ENCODE measurements at places on chromosomes 4 and X.
A peak's percentile ranks its signal among the peaks of the same experiment; 100 is the strongest.

GRCh38 chrX:1242891-1243402 lies 25.7 kb upstream of the CSF2RA start:
- no peak overlapping the region for H3K4me3 ChIP-seq
- peaks cover 19% of the 10 kb centered on the region for H3K4me1 ChIP-seq
- no peak for DNase-seq
- H3K27ac ChIP-seq, result no peak overlapping the region
- peaks cover 3% of the 10 kb centered on the region for H3K27me3 ChIP-seq

GRCh38 chrX:153765138-153766079 lies 1.4 kb downstream of the PLXNB3 start:
- H3K36me3 ChIP-seq, result no peaks in the 10 kb centered on the region
- H3K4me1 ChIP-seq, result peaks cover 16% of the 10 kb centered on the region
- no peak overlapping the region for H3K27ac ChIP-seq
- H3K4me3 ChIP-seq, result no peak overlapping the region
- peak; percentile 27 for DNase-seq

- H3K36me3 ChIP-seq, result no peaks in the 10 kb centered on the region
- H3K4me1 ChIP-seq, result peaks cover 9% of the 10 kb centered on the region
- H3K27ac ChIP-seq, result no peak overlapping the region
- H3K27me3 ChIP-seq, result peaks cover 28% of the 10 kb centered on the region
- H3K4me3 ChIP-seq, result no peak overlapping the region
Measured at GRCh38 chr4:107757283-107757682, 37.2 kb upstream of the PAPSS1 start.

GRCh38 chr4:88320224-88320779 lies 35.9 kb upstream of the PPM1K start:
- H3K27ac ChIP-seq, result peak overlapping the region; percentile 88
- no peaks in the 10 kb centered on the region for H3K27me3 ChIP-seq
- DNase-seq, result no peak
- no peaks in the 10 kb centered on the region for H3K36me3 ChIP-seq

- H3K4me1 ChIP-seq, result peaks cover 12% of the 10 kb centered on the region
- DNase-seq, result no peak
- no peaks in the 10 kb centered on the region for H3K36me3 ChIP-seq
- H3K27ac ChIP-seq, result no peak overlapping the region
- no peak overlapping the region for H3K4me3 ChIP-seq
Measured at GRCh38 chrX:13428053-13428786, 108.4 kb upstream of the ATXN3L start.

GRCh38 chr4:10107111-10108091 lies 9.2 kb downstream of the WDR1 start:
- H3K36me3 ChIP-seq, result peaks cover 97% of the 10 kb centered on the region
- H3K4me3 ChIP-seq, result peak overlapping the region; percentile 46
- H3K27me3 ChIP-seq, result no peaks in the 10 kb centered on the region
- peak overlapping the region; percentile 95 for H3K27ac ChIP-seq
- peaks cover 100% of the 10 kb centered on the region for H3K4me1 ChIP-seq
- DNase-seq, result no peak

DNA sequence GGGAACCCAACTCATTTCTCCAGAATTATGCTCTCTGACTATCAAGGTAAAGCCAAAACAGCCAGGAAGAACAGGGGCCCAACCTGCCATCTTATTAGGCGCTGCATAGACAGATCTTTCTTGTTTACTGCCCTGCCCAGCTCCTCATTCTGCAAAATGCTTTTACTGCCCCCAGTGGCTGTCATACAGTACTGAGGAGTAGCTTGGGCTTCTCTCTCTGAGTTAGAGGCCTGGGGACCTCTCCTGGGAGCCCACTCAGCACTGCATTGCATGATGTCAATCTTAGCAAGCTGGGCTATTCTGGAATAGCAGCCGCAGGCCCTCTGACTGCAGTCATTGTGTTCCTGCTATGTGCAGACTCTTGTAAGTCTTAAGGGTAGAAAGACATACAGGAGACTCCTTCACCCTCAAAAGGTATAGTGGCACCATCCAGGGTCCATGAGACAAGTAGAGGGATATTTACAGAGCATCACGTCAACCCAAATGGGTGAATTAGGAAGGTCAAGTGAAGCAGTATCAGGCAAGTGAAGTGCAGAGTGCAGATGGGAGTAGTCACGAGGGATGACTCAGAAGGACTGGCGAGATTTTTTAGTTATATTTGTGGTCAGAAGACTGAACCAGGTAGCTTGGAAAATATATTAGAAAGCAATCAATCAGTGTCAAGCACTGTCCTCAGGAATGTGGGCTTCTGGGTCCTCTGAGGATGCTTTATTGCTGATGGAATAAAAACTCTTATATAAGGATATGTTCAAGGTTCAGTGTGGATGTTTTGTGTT lies 294.1 kb upstream of the SFRP2 start:
- H3K27me3 ChIP-seq, result peaks cover 14% of the 10 kb centered on the region
- no peak overlapping the region for H3K4me3 ChIP-seq

- no peaks in the 10 kb centered on the region for H3K4me1 ChIP-seq
- no peak for DNase-seq
- H3K27me3 ChIP-seq, result peaks cover 58% of the 10 kb centered on the region
- H3K4me3 ChIP-seq, result no peak overlapping the region
Measured at GRCh38 chrX:51694254-51694653, 11.6 kb upstream of the CENPVL2 start.

DNA sequence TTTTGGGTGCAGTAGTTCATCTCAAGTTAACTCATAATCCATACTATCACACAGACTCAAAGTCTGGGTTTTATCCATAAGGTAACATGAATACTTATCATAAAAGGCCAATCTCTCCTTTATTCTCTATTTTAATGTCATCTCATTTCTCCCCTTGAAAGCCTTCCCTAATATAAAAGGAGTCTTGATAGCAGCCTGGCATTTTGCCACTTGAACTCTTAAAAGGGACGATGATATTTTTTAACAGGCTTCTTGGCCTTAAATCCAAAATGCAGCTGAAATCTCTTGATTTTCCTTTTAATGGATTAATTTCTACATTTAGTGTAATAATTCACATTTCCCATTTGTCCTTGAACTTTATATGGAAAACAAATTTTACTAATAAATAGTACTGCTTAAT lies 8.4 kb upstream of the JCHAIN start:
- peaks cover 3% of the 10 kb centered on the region for H3K27me3 ChIP-seq
- H3K36me3 ChIP-seq, result no peaks in the 10 kb centered on the region
- H3K4me1 ChIP-seq, result peaks cover 8% of the 10 kb centered on the region
- no peak overlapping the region for H3K27ac ChIP-seq

GRCh38 chrX:21800344-21800770 lies 39.1 kb upstream of the MBTPS2 start:
- H3K4me1 ChIP-seq, result no peaks in the 10 kb centered on the region
- H3K36me3 ChIP-seq, result no peaks in the 10 kb centered on the region
- H3K27me3 ChIP-seq, result peaks cover 13% of the 10 kb centered on the region
- DNase-seq, result no peak
- H3K27ac ChIP-seq, result no peak overlapping the region
- H3K4me3 ChIP-seq, result no peak overlapping the region

- DNase-seq, result no peak
- no peak overlapping the region for H3K27ac ChIP-seq
- H3K4me3 ChIP-seq, result no peak overlapping the region
- no peaks in the 10 kb centered on the region for H3K36me3 ChIP-seq
Measured at GRCh38 chrX:63282828-63283227, 68.3 kb downstream of the SPIN4 start.

GRCh38 chr4:99587803-99588202 lies 13.2 kb downstream of the MTTP start:
- no peak overlapping the region for H3K27ac ChIP-seq
- H3K36me3 ChIP-seq, result no peaks in the 10 kb centered on the region
- no peak overlapping the region for H3K4me3 ChIP-seq

DNA sequence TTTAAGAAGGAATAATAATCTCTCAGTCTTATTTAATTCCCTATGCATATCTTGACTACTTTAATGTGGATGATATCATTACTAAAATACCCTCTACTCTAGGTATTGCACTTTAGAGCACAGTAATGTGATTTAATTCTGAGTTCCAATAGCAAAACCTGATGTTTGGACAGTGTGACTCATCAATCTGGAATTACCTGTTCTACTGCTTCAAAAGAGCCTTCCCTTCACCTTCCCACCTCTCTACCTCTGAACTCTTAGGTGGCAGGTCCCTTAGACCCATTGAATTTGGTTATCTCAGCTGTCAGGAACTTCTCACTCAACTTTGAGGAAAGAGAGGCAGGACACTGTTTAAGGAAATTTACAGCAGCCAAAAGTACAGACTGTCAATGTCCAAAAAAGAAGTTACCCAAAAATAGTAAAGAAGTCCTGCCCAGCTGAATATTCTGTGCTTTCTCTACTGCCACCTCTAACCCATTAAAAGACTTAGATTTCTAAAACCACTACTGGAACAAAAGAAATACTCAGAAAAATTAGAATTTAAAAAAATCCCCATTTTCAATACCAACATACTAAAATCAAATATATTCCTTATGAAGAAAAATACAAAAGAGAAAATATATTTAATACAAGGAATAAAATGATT lies 123.1 kb upstream of the GPM6A start:
- DNase-seq, result no peak
- H3K36me3 ChIP-seq, result no peaks in the 10 kb centered on the region
- H3K4me3 ChIP-seq, result no peak overlapping the region

DNA sequence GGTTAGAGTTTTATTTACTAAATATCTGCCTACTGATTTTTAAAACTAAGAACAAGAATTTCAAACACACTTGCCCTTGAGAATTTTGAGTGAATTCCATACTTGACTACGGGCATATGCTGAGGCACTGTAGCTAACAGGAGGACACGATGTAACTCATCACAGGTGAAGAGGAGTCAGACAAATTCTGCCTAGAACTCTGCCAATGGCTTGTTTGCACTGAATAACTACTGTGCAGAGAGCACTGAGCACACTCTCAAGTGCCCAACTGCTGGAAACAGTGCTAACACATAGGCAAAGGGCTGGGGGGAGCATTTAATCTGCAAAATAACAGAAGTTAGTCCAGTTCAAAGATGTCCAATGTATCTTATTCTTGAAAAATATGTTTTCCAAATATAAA lies 104.4 kb downstream of the WDFY3 start:
- no peak for DNase-seq
- no peaks in the 10 kb centered on the region for H3K36me3 ChIP-seq
